ENCODE measurements at places on chromosomes 11 and 22.

- no peak for DNase-seq
Measured at GRCh38 chr11:45917286-45917622, 423 bp downstream of the PEX16 start.

DNA sequence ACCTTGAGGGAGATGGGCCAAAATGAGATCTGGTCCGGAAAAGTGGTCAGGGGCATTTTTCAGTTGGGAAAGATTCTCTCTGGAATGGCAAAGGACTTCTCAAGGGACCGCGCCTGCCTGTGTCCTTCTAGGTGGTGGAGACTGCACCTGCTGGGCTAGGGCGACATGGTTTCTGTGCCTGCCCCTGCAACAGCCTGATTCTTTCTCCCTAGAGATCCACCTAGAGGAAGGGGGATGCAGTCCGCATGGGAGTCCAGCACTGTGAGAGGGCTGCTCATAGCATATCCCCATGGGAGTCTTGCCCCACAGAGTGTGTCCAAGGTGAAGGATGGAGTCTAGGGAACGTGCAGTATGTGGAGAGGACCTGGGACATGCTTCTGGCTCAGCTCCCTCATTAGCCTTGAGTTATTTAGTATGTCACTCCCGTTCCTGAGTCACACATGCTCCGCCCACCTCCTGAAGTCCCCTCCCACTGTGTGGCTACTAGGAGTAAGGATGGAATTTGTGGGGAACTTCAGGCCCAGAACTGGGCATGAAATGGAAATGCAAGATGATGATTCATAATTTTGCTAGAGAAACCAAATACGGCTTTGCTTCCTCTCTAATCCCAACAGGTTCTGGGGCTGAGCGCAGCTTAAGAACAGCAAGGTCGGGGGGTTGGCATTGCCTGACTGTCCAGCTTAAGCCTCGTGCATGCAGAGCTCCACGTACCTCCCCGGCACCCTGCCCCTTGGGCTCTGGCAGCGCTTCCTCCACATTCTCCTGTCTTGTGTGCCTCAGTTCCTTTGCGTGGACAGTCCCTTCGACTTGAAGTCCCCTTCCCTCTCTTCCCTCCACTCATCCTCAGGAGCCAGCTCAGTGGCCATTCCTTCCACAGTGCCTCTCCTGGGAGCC, 35.0 kb downstream of the GRIK4 start:
- no peak for DNase-seq

DNA sequence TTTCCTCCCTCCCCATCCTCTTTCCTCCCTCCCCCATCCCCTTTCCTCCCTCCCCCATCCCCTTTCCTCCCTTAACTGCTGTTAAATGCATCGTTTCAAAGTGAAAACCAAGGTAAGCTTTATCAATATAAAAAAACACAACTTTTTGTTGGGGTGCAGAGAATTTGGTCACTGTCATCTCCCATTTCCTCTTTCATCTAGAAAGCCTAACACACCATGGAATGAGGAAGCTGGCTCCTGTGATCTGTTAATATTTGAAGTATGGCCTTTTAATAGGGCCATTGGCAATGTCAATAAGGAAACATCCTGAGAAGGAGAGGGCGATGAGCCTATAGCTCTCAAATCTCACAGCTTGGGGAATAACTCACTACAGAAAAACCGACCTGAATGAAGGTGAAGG, 7.0 kb downstream of the EXPH5 start:
- no peak for DNase-seq

- DNase-seq: no peak
Measured at GRCh38 chr11:121041072-121041471, 17.2 kb downstream of the TBCEL start.

DNA sequence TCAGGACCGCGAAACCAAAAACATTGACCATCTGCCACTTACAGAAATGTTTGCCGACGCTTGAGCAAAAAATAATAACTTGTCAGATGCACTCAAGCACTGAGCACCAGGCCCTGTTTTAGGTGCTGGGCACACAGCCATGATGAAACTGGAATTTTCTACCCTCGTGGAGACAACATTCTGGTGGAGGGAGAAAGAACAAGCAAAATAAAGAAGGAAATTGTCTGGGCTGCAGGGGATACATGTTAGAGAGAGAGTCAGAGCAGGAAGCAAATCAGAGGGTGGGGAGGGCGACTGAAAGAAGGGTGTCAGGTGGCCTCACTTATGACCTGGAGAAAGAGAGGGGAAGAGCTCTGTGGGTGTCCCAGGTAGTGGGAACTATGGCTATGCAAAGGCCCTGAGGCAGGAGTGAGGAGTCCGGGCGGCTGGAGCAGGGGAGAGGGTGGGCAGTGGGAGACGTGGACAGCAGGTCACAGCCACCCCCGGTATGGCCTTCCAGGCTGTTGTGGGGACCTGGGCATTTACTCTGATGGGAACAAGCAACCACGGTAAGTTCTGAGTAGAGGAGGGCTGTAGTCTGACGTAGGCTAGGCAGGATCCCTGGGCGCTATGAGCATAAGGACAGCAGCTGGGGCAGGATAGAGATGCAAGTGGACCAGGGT, 78.8 kb downstream of the MYEOV start:
- DNase-seq: no peak

DNA sequence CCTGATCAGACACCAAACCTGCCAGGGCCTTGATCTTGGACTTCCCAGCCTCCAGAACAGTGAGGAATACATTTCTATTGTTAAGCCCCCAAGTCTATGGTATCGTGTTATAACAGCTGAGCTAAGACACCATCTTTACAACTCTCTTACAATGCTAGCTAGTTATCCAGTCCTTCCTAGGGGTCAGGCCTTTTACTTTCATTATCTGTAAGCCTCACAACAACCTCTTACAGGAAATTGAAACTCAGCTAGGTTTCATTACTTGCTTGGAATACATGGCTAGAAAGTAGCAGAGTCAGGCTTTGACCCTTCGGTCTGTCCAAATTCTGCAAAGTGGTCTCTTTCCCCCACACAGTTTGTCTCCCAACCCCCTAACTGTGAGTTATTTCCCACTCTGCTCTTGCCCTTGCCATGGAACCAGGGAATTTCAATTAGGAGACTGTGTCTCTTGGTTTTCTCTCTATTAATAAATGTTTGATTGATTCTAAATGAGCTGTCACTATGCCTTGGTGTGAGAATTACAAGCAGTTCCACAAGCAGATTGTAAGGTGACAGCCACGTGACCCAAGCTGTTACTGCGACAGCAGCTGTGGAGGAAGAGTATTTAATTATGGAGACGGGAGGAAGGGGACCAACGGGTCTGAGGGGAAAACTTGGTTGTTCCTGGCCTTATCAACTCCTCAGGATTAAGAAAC, 38.4 kb upstream of the CLMP start:
- no peak for DNase-seq

DNA sequence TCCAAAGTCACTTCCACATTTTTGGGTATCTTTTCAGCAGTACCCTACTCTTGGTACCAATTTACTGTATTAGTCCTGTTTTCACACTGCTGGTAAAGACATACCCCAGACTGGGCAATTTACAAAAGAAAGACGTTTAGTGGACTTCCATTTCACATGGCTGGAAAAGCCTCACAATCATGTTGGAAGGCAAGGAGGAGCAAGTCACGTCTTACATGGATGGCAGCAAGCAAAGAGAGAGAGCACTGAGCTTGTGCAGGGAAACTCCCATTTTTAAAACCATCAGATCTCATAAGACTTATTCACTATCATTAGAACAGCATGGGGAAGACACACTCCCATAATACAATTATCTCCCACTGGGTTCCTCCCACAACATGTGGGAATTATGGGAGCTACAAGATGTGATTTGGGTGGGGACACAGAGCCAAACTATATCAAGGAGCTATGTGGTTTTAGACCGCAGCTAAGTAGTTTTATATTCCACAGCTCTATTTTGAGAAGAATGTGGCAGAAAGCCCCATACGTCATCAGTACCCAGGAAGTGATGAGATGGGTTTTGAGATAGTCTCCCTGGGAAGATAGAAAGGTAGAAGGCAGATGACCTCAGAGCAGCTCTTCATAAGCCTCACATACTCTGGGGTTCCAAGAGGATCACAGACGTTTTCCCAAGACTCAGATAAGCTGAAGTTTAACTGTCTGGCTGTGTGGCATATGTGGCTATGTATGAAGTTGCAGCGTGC, 96.3 kb downstream of the APIP start:
- DNase-seq: no peak

DNA sequence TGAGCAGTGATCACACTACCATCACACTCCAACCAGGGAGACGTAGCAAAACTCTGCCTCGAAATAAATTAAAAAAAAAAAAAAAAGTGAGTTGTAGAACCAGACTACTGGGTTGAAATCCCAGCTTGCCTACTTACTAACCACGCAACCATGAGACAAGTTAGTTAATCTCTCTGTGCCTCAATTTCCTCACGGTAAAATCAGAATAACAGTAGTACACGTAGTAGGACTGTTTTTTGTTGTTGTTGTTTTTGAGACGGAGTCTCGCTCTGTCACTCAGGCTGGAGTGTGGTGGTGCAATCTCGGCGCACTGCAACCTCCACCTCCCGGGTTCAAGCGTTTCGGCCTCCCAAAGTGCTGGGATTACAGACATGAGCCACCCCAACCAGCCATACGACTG, 14.2 kb downstream of the RAB6A start:
- no peak for DNase-seq

DNA sequence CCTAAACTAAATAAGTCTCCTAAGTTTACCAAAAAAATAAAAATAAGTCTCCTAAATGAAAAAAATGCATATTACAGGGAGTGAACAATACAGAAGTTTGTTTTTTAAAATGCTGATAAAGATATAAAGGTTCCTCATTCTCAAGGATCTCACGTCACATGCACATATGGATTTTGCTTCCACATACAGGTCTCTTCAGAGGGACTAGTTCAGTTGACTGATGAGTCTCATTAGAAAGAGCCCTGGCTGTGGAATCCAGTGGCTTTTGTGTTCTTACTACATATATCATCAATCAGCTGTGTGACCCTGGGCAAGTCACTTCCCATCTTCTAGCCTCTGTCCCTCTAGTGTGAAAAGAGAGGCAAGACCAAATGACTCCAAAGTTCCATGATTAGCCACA, 43.1 kb downstream of the MPPED2 start:
- DNase-seq: no peak

DNA sequence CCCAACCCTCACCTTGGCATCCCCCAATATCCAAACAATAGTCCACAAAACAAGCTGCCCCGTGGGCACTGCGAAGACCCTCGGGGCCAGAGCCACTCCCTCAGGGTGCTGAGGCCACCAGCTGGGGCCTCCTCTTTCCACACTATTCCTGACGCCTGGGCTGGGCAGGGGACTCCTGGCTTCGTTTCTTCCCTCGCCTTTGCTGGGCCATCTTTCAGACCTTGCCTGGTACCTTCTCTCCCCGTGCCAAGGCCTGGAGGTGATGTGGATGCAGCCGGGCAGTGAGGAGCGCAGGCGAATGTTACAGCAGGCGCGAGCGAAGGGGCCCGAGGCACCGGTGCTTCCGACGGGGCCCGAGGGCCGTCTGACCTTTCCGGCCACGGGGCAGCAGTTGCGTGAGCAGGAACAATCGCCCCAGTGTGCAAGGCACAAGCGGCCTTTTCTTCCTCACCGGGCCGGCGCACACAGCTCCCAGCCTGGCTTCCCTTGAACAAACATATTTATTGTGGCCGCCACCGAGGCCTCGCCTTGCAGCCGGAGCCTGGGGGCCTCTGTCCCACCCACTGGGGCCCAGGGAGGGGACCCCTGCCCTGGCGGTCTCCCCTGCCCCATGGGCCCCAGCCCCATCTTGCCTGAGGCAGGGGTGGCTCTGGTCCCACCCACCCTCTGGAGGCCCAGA, 32.6 kb upstream of the KCNQ1OT1 start:
- no peak for DNase-seq

DNA sequence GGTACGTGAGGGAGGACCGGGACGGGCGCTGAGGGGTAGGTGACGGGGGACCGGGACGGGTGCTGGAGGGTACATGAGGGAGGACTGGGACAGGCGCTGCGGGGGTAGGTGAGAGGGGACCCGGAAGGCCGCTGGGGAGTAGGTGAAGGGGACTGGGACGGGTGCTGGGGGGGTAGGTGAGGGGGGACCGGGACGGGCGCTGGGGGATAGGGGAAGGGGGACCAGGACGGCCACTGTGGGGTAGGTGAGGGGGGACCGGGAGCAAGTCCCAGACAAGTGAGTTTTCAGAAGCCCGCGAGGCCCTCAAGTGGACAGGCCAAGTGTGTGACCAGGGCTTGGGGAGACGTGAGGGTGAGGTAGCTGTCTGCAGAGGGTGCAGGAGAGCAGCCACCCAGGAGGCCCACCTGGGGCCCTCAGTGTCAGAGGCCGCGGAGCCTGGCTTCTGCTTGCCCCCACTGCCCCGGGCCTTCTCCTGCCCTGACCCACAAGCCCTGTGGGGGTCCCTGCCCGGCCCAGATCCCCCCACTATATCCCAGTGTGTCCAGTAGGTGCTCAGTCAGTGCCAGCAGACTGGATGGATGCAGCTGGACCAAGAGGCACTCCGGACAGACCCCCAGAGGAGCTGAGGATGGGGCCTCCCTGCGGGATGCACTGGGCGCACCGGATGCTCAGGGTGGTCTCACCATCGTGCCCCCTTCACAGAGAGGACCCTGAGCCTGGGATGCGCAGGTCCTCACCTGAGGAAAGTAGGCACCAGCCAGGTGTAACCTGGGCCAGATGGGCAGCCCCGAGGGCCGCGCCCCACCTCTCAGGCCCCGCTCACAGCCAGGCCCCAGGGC, 44.2 kb upstream of the TH start:
- no peak for DNase-seq

DNA sequence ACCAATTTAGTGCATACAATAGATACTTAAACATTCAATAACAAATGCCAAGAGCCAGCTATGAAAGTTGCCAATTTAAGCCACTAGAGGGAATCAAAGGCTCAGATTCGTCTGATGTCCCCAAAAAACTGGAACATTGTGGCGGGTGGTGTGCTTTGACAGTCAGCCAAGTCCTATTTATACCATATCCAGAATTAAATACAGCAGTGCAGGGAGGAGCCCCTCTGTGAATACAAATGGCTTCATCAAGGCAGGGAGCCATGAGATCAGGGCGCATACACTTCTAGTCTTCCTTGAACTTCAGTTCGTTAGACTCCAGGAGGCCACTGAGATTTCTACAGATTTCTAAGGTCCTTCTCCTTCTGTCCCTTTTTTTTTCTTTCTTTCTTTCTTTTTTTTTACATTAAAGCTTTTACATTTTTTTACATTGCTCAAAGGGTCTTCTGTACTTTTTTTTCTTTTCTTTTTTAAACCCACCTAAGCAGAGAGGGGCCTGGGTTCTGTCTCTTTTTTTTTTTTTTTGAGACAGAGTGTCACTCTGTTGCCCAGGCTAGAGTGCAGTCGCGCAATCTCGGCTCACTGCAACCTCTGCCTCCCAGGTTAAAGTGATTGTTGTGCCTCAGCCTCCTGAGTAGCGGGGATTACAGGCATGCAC, 41.5 kb upstream of the HSPA8 start:
- DNase-seq: no peak
